ENCODE measurements at places on chromosomes 13 and 19.

GRCh38 chr13:109750221-109750775 lies 36.1 kb downstream of the IRS2 start:
- no peaks in the 10 kb centered on the region for H3K4me1 ChIP-seq
- no peak overlapping the region for H3K27ac ChIP-seq
- peaks cover 5% of the 10 kb centered on the region for H3K36me3 ChIP-seq
- H3K4me3 ChIP-seq: no peak overlapping the region

DNA sequence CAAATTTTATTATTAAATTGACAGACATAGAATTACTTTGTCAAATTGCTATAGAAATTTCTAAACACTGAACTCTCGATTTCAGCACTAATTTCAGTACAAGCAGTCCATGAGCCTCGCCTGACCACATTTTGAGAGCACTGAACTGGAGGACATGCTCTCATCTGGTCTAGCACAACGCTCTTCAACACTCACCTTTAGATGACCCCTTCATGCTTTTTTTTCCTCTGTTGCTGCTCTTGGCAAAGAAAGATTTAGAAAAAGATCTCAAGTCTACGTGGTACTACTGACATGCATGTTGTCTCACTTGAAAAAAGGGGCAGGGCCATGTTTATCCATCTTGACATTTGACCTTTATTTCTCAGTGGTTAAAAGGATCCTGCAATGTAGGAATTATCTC lies 981.5 kb downstream of the DIAPH3 start:
- no peaks in the 10 kb centered on the region for H3K27me3 ChIP-seq
- H3K4me3 ChIP-seq: no peak overlapping the region
- H3K36me3 ChIP-seq: no peaks in the 10 kb centered on the region
- H3K27ac ChIP-seq: no peak overlapping the region
- no peaks in the 10 kb centered on the region for H3K4me1 ChIP-seq
- DNase-seq: no peak

GRCh38 chr13:113157206-113157928 lies 1.1 kb upstream of the PROZ start:
- H3K36me3 ChIP-seq: no peaks in the 10 kb centered on the region
- peaks cover 4% of the 10 kb centered on the region for H3K4me1 ChIP-seq
- peaks cover 71% of the 10 kb centered on the region for H3K27me3 ChIP-seq
- DNase-seq: no peak
- H3K27ac ChIP-seq: no peak overlapping the region

DNA sequence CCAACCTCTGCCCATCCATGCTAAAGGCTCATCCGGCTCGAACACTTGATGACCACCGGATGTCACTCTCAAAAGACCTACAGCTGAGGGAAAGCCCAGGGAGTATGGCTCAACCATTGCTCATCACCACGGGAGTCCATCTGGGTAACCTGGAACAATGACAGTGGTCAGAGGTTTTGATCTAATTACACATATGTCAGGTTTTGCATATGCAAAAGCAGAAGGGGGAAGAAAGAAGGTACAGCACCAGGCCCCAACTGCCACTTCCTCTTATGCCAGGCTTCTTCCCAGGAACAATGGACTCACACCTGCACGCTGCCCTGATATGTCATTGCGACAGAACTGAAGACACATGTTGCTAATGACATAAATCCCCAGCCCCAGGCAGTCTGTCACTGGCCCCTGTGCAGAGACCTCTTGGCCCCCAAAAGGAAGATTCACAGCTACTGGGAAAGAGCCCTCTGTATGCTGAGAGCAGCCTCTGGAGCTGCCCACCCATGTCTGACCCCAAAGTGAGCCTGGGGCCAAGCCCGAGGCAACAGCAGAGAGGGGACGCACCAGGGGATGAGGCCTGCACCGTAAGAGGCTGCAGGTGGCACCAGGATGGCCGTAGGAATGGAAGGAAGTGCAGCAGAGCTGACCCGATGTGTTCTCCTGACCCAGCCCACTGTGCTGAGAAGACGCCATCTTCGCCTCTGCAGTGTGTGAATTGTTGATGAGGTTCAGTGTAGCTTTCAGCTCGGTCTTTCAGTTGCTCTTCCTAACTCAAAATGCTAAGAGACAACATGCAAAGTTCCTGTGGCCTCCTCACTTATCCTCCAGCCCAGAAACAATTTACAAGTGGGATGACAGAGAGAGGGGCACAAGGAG lies 26.3 kb downstream of the EPS15L1 start:
- H3K27ac ChIP-seq: peak overlapping the region; percentile 80
- H3K36me3 ChIP-seq: no peaks in the 10 kb centered on the region
- DNase-seq: peak; percentile 51
- no peak overlapping the region for H3K4me3 ChIP-seq

DNA sequence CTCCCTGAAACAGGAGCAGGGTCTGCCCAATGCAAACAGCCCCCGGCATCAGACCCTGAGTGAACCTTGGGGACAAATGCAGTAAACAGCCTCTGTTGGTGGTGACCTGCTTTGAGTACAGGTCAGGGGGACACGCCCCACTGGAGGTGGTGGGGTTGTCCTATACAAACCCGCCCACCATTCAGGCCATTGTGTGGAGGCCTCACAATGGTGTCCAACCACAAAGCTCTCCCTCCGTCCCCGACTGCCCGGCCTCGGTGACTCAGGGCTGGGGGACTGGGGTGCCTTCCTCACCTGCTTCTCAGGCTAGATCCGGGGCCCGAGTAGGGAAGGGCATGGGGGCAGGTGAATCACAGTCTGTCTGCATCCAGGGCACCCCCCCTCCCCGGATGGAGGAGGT lies 1.5 kb downstream of the MUC16 start:
- no peak for DNase-seq
- no peak overlapping the region for H3K4me3 ChIP-seq
- H3K4me1 ChIP-seq: no peaks in the 10 kb centered on the region
- H3K27me3 ChIP-seq: peaks cover 53% of the 10 kb centered on the region
- H3K27ac ChIP-seq: no peak overlapping the region

DNA sequence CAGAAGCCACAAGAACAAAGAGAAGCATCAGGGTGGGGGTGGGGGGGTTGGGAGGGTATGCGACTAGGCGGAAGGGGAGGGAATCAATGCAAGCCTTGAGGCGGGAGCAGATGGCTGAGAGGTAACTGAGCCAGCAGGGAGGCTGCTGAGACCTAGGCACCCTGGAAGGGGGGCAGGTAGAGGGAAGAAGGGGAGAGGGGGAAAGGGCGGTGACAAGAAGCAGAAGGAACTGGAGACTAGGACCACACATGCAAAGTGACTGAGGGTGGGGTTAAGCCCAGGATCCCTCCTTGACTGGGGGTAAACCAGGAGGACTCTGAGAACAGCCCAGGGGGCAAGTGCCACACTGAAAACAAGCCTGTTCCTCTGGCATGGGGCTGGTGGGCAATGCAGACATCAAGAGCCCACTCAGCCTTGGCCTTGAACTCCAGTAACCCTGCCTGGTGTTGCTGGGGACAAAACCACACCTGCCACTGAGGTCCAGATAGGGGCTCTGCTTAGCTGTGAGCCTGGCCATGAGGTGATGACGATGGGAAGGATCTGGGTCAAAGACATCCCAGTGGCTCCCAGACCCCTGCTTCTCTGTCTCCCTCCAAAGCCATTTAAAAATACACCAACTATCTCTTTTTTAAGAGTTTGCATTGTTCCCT lies 20.3 kb downstream of the OPA3 start:
- H3K27me3 ChIP-seq: no peaks in the 10 kb centered on the region
- no peak overlapping the region for H3K27ac ChIP-seq
- no peak overlapping the region for H3K4me3 ChIP-seq
- DNase-seq: no peak
- H3K36me3 ChIP-seq: no peaks in the 10 kb centered on the region
- H3K4me1 ChIP-seq: peaks cover 6% of the 10 kb centered on the region

DNA sequence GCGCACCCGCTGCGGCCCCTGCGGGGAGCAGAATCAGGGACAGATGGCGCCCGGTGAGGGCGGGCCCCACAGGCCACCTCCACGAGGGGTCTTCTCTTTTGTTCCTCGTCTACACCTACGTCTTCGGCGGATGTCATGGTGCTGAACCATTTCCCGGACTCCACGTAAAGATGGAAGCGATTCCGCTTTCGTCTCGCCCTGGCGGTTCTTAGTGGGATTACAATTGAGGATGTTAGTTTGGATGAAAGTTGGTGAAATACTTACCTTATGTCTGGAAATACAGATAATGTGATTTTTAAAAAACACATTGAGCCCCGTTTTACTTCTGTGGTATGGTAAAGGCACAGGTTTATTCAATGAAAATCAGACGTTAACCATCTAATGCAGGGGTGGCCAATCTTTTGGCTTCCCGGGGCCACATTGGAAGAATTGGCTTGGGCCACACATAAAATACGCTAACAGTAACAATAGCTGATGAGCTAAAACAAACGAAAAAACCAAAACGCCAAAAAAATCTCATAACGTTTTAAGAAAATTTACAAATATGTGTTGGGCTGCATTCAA lies 1.4 kb upstream of the ZMYM5 start:
- H3K27ac ChIP-seq: peak overlapping the region; percentile 91
- H3K36me3 ChIP-seq: no peaks in the 10 kb centered on the region
- H3K4me1 ChIP-seq: 0 out of 2 replicates have a peak, but pooled peaks cover 6% of the 10 kb centered on the region
- H3K4me3 ChIP-seq: peak overlapping the region; percentile 74

DNA sequence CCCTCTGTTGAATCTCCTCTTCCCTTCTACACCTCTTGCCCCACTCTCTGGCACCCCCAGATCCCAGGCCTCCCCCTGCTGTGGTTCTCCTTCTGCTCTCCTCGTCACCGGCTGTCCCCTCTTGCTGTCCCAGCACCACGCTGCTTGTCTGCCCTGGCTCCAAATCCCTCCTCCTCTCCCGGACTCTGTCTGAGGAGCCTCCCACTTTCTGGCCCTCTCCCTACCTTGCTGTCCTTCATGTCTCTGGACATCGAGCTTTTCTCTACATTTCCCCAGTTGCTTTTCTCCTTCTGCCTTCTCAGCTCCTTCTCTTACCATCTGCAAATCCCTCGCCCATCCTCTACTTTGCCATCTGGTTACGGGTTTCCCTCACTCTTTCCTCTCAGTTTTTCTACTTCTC lies 1.2 kb downstream of the ZNF347 start:
- no peak for DNase-seq
- no peaks in the 10 kb centered on the region for H3K36me3 ChIP-seq
- H3K27me3 ChIP-seq: no peaks in the 10 kb centered on the region
- no peak overlapping the region for H3K4me3 ChIP-seq
- no peak overlapping the region for H3K27ac ChIP-seq
- no peaks in the 10 kb centered on the region for H3K4me1 ChIP-seq

DNA sequence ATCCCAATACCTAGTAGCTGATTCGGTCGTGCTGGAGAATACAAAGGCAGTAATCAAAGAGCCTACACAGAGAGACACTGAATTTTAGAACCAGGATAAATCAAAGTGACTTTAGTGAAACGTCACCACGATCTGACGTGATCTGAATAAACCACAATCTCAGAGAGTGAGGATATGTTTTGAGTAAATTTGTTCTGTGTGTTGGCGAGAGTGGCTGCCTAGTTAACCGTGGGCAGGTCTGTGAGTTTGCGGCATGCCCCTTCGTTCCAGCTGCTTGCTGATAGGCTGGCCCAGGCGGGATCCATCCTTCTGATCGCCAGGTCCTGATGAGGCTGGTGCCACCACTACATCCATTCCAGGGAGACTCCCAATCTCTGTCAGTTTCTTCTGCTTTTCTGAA lies 40.4 kb downstream of the LRCH1 start:
- H3K27ac ChIP-seq: no peak overlapping the region
- DNase-seq: no peak
- H3K36me3 ChIP-seq: no peaks in the 10 kb centered on the region
- peaks cover 6% of the 10 kb centered on the region for H3K4me1 ChIP-seq

- H3K4me3 ChIP-seq: no peak overlapping the region
- no peak overlapping the region for H3K27ac ChIP-seq
- no peak for DNase-seq
- peaks cover 24% of the 10 kb centered on the region for H3K4me1 ChIP-seq
- 0 out of 2 replicates have a peak, but pooled peaks cover 4% of the 10 kb centered on the region for H3K36me3 ChIP-seq
Measured at GRCh38 chr19:4365791-4366665, 22.7 kb downstream of the MPND start.

DNA sequence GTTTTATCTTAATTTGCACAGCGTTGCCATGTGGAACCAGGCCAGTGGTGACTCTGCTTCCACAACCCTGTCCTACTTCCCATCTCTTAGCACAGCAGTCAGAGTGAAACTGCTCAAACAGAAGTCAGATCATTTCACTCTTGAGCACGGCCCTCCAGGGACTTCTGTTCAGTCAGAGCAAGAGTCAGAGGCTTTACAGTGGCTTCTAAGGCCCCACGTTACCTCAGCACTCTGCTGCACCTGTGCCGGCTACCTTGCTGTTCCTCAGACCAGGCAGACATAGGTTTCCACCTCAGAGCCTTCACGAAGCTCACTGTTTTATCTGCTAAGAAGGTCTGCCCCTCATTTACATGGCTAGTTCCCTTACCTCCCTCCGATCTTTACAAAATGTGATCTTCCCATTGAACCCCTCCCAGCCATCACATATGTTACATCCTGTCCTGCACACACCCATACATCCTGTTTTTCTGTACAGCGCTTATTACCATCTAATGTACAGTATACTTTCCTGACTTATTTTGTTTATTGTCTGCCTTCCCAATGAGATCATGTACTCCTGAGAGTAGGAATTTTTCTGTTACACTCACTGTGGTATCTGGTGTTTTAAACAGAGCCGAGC lies 41.6 kb downstream of the TM9SF2 start:
- no peaks in the 10 kb centered on the region for H3K27me3 ChIP-seq
- H3K4me1 ChIP-seq: peaks cover 11% of the 10 kb centered on the region
- H3K4me3 ChIP-seq: no peak overlapping the region

DNA sequence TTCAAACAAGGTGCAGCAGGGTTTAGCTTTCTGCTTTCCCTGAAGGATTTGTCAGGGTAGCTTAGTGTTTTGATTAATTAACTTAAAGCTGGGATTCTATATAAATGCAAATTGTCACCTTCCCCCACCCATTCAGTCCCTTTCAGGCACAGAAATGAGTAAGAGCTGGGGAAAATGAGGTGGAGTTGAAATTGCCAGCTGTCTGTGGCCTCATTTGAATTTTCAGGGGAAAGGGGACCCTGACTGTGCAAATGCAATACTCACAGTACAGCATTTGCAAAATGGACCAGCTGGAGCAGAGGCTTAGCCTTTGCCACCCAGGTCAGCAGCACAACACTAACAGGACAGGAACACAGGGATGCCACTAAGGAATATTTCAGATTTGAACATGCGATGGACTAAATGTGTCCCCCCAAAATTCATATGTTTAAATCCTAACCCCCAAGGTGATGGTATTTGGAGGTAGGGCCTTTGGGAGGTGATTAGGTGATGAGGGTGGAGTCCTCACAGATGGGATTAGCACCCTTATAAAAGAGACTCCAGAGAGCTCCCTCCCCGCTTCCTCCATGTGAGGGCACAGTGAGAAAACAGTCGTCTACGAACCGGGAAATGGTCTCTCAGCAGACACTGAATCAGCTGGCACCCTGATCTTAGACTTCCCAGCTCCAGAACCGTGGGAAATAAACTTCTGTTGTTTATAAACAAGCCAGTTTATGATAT lies 59.5 kb upstream of the CYSLTR2 start:
- H3K4me3 ChIP-seq: no peak overlapping the region
- no peak overlapping the region for H3K27ac ChIP-seq
- no peak for DNase-seq
- no peaks in the 10 kb centered on the region for H3K27me3 ChIP-seq
- no peaks in the 10 kb centered on the region for H3K4me1 ChIP-seq

- no peak overlapping the region for H3K27ac ChIP-seq
- no peaks in the 10 kb centered on the region for H3K27me3 ChIP-seq
- DNase-seq: no peak
- H3K4me3 ChIP-seq: no peak overlapping the region
- H3K4me1 ChIP-seq: no peaks in the 10 kb centered on the region
- peaks cover 31% of the 10 kb centered on the region for H3K36me3 ChIP-seq
Measured at GRCh38 chr19:647566-648284, 8.0 kb downstream of the FGF22 start.

GRCh38 chr19:28940751-28941500 lies 272.0 kb downstream of the UQCRFS1 start:
- no peak overlapping the region for H3K4me3 ChIP-seq
- no peak for DNase-seq
- H3K4me1 ChIP-seq: no peaks in the 10 kb centered on the region
- H3K27ac ChIP-seq: no peak overlapping the region
- no peaks in the 10 kb centered on the region for H3K36me3 ChIP-seq

Measured in MM.1S (cell line).